ENCODE measurements at places on chromosomes 13 and 19.

DNA sequence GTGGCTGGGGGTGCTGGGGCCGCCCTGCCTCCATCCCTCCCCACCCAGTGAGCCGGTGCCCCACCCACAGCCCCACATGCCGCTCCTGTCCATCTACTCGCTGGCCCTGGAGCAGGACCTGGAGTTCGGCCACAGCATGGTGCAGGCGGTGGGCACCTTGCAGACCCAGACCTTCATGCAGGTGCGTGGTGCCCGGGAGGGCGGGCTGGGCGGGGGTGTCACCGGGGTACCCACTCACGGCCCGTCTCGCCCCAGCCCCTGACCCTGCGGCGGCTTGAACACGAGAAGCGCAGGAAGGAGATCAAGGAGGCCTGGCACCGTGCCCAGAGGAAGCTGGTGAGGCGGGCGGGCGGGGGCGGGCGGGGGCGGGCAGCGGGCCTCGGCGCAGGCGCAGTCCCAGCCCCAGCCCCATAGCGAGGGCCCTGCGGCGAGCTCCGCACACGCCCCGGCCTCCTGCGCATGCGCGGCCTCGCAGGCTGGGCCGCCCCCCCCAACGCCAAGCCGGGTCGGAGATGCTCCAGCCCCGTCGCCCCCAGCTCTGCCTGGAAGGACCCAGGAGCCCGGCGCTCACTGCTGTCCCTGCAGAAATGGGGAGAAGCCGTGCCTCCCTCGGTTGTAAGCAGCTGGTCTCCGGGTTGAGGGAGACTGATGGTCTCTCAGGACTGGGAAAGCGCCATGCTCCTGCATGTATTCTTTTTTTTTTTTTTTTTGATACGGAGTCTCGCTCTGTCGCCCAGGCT, 7.7 kb downstream of the ARHGAP45 start:
- DNase-seq = no peak

DNA sequence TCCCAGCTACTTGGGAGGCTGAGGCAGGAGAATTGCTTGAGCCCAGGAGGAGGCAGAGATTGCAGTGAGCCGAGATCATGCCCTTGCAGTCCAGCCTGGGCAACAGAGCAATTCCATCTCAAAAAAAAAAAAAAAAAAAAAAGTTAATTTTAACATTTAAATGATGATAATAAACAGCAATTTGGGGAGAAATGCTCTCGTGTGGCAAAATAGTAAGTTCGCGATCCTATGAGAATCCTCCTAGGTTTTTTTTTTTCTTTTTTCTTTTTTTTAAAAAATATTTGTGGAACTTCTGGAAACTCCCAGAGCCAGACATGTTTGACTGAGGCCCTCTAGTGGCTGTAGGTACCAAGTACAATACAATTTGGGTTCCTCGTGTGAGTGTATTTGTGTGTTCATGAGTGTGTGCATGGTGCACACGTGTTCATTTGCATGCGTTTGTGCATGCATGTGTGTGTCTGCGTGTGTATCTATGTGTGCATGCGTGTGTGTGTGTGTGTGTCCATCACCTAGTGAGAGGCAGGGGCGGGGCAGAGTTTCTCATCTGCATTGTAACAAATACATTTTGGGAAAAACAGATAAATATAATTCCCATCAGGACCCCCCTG, 31.2 kb downstream of the TMPRSS9 start:
- no peak for DNase-seq

DNA sequence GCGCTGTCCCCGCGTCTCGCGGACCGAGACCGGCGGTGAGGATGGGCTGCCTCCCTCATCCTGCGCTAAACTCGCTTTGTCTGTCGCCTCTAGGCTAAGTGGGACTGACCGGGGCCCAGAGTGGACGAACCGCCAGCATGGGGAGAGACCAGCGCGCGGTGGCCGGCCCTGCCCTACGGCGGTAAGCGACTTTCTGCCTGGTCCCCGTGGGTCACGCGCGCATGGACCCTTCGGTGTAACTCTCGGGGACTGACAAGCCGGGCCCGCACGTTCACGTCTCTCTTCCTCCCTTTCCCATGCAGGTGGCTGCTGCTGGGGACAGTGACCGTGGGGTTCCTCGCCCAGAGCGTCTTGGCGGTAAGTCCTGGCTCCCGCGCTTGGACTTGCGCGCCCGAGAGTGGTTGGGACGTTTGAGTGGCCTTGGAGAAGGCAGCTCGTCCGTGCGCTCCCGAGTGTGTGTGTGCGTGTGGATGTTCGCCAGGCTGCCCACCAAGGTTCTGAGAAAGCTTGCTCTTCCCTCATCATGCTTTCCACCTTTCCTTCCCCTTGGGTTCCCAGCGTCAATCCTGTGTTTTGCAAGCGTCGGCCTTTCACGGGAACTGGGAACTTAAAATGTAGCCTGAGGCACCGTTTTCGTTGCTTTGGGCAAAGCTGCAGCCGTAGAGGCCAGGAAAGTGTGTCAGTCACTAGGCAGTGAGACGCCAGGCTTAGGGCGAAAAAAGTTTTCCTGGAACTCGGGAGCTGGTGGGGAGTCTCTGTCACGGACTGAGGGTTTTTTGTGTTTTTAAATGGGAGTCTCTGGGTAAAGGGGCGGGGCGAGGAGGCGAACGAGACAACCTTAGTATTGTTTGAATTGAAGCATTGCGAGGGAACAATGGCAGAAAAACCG, 927 bp downstream of the COL4A2 start:
- peak; percentile 74 for DNase-seq

- no peak for DNase-seq
Measured at GRCh38 chr19:34363094-34363493, 1.9 kb upstream of the GPI start.

GRCh38 chr19:5077209-5077515, 108.2 kb downstream of the KDM4B start:
- no peak for DNase-seq

DNA sequence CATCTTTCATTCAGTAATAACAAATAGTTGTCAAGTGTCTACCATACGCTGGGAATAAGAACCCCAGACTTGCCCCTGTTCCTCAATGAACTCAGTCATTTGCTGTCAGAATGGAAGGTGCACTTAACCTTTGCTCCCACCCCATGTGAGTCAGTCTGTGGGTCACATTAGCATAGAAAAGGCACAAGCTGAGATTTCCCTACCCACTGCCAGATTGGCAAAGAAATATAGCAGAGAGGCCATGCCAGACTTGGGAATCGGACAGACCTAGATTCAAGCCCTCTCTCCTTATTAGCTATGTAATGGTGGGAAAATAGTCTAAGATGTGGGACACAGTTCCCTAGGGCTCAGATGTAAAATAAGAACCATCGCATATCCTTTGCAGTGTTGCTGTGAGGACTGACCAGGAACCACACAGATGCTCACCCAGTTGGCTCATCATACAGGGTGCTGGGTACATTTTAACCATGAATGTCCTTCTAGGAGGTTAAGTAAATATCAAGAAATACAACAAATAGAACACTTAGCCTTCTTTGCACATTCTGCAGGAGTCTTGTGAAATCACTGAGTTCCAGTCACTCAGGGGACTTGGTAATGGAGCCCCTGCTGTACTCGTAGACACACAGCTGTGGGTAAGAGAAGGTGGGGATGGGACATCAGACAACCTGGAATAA, 218.2 kb downstream of the FGF14 start:
- DNase-seq = no peak

DNA sequence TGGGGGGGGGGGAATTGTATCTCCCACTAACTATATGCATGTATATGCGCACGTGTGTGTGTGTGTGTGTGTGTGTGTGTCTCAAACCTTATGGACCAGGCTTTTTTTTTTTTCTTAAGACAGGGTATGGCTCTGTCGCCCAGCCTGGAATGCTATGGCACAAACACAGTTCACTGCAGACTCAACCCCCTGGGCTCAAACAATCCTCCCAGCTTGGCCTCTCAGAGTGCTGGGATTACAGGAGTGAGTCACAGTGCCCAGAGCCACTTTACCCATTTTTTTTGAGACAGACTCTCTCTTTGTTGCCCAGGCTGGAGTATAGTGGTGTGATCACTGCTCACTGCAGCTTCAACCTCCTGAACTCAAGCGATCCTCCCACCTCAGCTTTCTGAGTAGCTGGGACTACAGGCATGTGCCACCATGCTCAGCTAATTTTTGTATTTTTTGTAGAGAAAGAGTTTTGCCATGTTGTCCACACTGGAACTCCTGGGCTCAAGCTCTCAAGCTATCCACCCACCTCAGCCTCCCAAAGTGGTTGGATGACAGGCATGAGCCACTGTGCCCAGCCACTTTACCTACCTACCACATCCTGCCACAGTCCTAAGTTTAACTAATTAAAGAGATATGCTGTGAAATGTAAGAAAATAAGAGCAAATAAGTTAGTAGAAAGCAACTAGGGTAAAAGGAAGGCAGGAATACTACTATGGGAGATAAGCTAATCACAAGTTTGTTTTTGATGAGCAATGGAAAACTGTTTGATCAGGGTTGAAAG, 2.4 kb downstream of the ZMYM5 start:
- peak; percentile 93 for DNase-seq

GRCh38 chr13:46637213-46637612, 84.2 kb downstream of the LRCH1 start:
- no peak for DNase-seq

- no peak for DNase-seq
Measured at GRCh38 chr19:19403373-19403901, 2.0 kb upstream of the GATAD2A start.

Data from islet precursor cell (in vitro differentiated cells).